ENCODE measurements at places on chromosomes 16 and 17. TPM values are rescaled to one million over a fixed set of nuclear protein-coding genes. Genes with fewer than 3 reads are reported as not detected.

DNA sequence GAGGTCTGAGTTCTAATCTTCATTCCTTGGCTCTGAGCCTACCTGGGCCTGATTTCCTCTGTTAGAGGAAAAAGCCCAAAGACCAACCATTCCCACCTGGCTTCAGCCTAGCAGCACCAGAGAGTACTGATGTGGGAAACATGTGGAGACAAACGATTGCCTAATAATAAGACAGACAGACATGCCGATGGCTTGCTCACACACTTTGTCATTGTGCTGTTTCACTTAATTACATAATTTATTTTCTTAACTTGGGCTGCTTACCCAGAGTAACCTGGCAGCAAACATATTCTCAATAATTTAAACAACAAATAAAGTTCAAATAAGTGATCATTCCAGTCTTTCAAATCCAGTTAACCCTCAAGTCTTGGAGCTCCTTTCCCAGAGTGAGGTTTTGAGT lies 83.4 kb downstream of the MAF start:
- no peak for DNase-seq

GRCh38 chr16:90044111-90044551 lies 24.9 kb upstream of the DBNDD1 start:
- no peak for DNase-seq

DNA sequence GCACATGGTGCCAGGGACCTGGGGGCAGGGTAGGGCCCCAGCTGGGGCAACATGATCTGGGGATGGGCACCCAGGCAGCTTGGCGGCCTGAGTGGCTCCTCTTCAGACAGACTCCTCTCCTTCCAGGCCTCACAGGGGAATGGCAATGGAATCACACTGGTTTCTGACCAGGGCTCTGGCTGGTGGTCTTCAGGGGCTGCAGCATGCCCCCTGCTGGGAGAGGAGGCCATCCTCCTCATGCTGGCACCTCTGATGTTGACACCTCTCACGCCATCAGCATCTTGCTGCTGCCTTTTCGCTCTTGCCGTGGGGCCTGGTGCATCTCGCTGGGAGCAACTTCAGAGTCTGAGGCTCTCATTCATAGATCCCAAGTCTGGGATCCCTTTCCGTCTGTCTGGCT lies 11.2 kb upstream of the GFOD2 start:
- DNase-seq: no peak

GRCh38 chr17:65438708-65439294 lies 122.6 kb downstream of the AXIN2 start:
- DNase-seq: peak; percentile 22

GRCh38 chr16:86127366-86127765 lies 228.4 kb downstream of the IRF8 start:
- DNase-seq: no peak

- no peak for DNase-seq
Measured at GRCh38 chr17:7440113-7440833, 961 bp downstream of the FGF11 start.

DNA sequence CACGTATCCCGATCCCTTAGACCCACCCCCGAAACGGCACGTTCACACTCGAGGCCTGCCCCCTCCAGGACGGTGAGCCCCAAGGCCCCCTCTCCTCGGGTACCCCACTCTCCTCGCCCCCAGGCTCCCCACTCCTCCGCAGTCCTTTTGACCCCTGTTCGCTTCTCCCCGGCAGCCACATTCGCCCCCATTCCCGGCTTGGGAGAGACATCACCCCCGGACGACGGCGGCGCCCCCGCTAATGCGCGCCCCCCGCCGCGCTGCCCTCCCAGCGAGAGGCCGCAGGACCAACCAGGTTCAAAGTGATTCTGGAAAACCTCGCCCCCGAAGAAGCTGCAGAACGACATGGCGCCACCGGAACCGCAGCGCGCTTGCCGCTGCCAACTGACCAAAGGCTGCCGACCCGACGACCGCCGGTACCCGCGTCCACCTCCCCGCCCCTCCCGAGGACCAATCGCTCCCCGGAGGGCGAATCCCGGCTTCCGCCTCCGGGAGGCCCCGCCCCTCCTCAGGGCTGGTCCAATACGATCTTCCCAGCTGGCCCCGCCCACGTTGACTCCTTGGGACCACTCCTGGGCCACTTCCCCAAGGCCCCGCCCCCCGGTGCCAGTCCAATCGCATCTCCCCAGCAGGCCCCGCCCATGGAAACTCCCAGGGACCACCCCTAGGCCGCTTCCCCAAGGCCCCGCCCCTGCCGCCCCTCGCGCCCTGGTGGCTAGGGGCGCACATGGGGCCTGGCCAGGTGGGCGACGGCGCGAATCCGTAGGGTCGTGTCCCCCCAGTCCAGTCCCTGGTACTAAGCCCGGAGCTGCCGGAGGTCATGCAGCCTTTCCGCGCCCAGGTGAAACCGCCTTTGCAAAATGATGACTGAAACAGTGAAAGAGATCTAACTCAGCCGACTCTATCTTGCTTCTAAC lies at the start of gene MSRB1:
MSRB1 (minus strand) TSS at position 390 of the 917 bp plus-strand sequence; CDS start at position 347, 43 bp downstream.
- DNase-seq: peak; percentile 96

PITPNM3 gene
- polyA plus RNA-seq: 2.0 TPM

KRT37 gene
- polyA plus RNA-seq: not detected

TMEM220 gene
- 1.9 TPM for polyA plus RNA-seq

KRTAP9-1 gene
- polyA plus RNA-seq: not detected

CFAP97D1 gene
- polyA plus RNA-seq: 0.03 TPM

CPD gene
- polyA plus RNA-seq: 18.5 TPM

ABR gene
- polyA plus RNA-seq: 111 TPM

TXNDC11 gene
- 42.9 TPM for polyA plus RNA-seq

Data from IMR-90 (cell line).